ENCODE measurements at places on chromosomes 1 and 21.

DNA sequence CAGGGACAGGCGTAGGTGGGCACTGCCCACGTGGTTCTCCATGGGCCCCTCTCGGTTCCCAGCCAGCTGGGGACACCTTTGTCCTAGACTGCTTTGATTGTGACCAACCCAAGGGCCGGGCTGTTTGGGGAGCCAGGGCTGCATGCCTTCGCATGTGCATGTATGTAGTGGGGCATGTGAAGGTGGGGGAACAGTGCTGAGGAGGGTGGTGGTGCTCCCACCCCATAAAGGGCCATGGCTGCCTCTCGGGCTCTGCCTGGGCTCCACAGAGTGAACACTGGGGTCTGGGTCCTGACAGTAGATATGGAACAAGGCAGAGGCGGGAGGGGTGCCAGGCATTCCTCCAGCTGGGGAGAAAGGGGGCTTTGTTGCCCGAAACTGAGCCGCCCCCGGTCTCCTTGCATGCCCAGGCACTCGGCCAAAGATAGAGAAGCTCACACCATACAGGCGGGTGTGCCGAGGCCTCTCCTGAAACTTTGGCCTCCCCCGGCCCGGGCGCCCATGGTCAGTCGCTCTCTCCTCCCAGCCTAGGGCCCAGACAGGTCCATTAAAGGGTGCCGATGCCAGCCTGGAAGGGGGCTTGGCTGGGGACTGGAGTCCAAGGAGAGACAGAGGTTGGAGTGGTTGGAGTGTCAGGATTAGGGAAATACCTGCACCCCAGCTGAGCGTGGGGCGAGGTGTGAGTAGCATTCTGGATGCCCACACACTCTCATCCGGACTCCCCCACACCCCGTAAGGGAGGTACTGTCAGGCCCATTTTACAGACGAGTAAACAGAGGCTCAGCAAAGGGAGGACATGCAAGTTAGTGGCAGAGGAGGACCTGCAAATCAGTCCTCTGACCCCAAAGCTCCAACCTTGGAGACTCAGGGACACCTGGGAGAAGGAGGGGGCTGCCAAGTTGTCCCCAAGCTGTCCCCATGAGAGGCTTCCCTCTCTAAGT, 41.1 kb downstream of the EPHA2 start:
- DNase-seq, result no peak

- DNase-seq, result no peak
These were observed 72.8 kb downstream of the XCL2 start for GRCh38 chr1:168470901-168471431.

- DNase-seq, result no peak
These were observed 172.8 kb upstream of the CACNA1E start for GRCh38 chr1:181310560-181310959.

- peak; percentile 48 for DNase-seq
These were observed 8.0 kb upstream of the RLF start for GRCh38 chr1:40153073-40153770.

DNA sequence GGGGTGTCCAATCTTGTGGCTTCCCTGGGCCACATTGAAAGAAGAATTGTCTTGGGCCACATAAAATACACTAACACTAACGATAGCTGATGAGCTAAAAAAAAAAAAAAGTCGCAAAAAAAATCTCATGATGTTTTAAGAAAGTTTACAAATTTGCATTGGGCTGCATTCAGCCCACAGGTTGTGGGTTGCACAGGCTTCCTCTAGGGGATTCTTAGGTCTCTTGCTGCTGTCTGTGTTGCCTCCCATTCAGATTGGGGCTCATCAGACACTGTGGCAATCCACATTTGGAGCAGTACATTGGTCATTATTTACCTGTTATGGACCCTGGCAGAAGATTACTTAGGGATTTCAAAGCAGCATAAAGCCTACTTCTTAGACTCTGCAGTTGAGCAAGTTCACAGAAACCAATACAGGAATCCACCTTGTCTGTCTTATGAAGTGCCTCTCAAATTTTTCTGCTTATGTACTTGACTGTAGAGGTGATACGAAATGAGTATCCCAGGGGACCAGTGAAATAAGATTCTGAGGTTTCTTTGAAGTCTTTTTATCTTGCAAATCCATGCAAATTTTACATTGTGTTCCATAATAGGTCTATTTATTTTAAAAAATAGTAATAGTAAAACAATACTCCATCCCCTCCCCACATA, 205.5 kb downstream of the RPS6KC1 start:
- DNase-seq, result no peak

GRCh38 chr1:161258439-161259344, at the start of gene PCP4L1:
Gene PCP4L1, plus strand, starts transcription at chr1:161258745. Its CDS starts 230 bp downstream, at chr1:161258975.
- peak; percentile 60 for DNase-seq

GRCh38 chr1:51345300-51345687, 14.9 kb upstream of the TTC39A start:
- DNase-seq, result no peak
